ENCODE measurements at places on chromosomes 5 and 9.

- H3K36me3 ChIP-seq: no peaks in the 10 kb centered on the region
- no peak overlapping the region for H3K4me3 ChIP-seq
- no peaks in the 10 kb centered on the region for H3K27me3 ChIP-seq
- no peaks in the 10 kb centered on the region for H3K4me1 ChIP-seq
Observed at GRCh38 chr5:179250561-179251225, 94.6 kb downstream of the ADAMTS2 start.

DNA sequence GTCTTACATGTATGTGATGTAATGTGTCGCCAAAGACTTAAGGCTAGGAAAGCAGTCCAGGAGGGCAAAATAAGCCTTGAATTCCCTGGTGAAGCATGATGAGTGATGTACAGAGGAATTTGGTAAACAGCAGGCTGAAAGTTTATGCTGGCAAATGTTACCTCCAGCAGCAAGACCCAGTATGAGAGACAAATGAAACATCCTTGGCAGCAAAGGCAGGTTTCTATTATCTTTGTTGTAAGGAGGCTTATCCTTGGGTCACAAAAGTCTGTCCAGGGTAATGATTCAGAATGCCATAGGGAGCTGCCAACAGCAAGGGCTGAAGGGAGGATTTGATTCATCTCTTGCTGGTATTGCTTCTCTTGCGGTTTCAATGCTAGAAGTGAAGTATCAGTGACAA, 75.9 kb upstream of the HTR4 start:
- no peaks in the 10 kb centered on the region for H3K36me3 ChIP-seq
- H3K4me1 ChIP-seq: no peaks in the 10 kb centered on the region
- H3K27ac ChIP-seq: no peak overlapping the region
- no peak overlapping the region for H3K4me3 ChIP-seq
- no peak for DNase-seq

DNA sequence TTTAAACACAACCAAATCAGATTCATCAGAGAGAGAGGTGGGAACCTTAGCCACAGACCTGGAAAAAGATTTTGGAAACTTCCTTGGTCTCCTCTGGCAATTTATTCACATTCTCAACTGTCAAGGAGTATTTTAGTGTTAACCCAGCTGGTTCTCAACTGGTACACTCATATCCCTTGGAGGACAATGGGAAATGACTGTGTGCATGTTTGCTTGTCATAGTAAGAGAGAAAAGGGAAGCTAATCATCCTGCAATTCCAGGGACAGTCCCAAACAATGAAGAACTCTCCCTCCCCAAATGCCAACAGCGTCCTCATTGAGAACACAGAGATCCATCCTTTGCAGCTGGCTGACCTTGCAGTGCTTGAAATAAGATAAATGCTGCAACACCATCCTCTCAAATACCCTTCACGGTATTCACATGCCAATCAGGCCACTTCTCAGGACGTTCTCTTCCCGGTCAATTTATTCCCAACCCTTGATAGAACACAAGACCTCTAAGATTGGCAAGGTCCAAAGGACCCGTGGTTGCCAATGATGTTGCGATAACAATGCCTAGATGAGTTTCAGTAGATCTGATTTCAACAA, 75.5 kb downstream of the EPB41L4B start:
- no peaks in the 10 kb centered on the region for H3K4me1 ChIP-seq
- H3K27ac ChIP-seq: no peak overlapping the region
- H3K4me3 ChIP-seq: no peak overlapping the region
- no peaks in the 10 kb centered on the region for H3K36me3 ChIP-seq

DNA sequence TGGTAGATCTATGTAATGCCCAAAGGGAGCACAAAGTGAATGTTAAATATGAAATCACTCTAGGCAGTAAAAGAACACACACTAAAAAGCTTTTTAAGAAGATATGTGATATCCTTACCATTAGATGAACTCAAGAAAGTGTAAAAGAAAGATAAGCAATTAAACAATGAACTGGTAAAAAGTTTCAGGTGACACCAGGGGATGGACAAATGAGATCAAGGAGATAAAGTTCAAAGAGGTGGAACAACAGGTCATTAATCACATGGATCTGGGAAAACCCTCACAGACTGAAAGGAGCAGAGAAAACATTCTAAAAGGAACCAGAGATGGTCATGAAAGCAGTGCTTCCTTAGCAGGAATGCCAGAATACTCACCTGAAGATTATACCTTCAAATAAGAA, 40.7 kb downstream of the LHFPL2 start:
- H3K36me3 ChIP-seq: no peaks in the 10 kb centered on the region
- H3K4me3 ChIP-seq: no peak overlapping the region
- H3K4me1 ChIP-seq: no peaks in the 10 kb centered on the region

GRCh38 chr9:131679261-131680020, 60.4 kb downstream of the RAPGEF1 start:
- peaks cover 48% of the 10 kb centered on the region for H3K4me1 ChIP-seq
- H3K4me3 ChIP-seq: no peak overlapping the region
- H3K36me3 ChIP-seq: no peaks in the 10 kb centered on the region
- no peak for DNase-seq
- H3K27me3 ChIP-seq: no peaks in the 10 kb centered on the region

- H3K4me3 ChIP-seq: no peak overlapping the region
- DNase-seq: no peak
- H3K27ac ChIP-seq: no peak overlapping the region
- no peaks in the 10 kb centered on the region for H3K36me3 ChIP-seq
Observed at GRCh38 chr5:1125030-1125357, 13.1 kb upstream of the SLC12A7 start.

DNA sequence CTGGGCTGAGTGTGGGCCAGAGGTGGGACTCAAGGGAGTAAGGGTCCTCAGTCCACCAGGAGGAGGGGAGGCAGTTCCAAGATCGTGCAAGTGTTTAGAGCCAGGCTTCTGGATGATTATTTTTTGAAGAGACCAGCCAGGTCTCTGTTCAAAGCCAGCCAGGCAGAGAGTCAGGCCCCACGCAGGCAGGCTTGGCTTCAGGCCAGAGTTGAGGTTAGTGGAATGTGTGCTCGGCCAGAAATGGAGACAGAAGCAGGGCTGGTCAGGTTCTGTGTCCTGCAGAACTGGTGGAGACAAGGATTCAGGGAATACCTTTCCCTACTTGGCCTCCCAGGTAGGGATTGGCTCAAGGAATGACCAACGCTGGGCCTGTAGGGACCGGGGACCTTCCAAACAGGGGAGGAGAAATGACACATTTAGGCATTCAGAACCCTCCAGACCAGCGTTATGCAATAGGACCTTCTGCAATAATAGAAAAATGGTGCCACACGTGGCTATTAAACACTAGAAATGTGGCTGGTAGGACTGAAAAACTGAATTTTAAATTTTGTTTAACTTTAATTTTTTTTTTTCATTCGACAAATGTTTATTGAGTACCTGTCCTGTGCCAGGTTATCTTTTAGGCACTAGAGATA, 106.2 kb downstream of the CMYA5 start:
- no peak overlapping the region for H3K27ac ChIP-seq
- no peak for DNase-seq
- no peaks in the 10 kb centered on the region for H3K27me3 ChIP-seq
- H3K4me3 ChIP-seq: no peak overlapping the region
- peaks cover 2% of the 10 kb centered on the region for H3K4me1 ChIP-seq
